ENCODE measurements at places on chromosomes 4 and X.

- DNase-seq = no peak
Measured at GRCh38 chrX:77740376-77740905, 45.6 kb downstream of the ATRX start.

- DNase-seq = no peak
Measured at GRCh38 chr4:55925241-55925640, 23.5 kb upstream of the CEP135 start.

DNA sequence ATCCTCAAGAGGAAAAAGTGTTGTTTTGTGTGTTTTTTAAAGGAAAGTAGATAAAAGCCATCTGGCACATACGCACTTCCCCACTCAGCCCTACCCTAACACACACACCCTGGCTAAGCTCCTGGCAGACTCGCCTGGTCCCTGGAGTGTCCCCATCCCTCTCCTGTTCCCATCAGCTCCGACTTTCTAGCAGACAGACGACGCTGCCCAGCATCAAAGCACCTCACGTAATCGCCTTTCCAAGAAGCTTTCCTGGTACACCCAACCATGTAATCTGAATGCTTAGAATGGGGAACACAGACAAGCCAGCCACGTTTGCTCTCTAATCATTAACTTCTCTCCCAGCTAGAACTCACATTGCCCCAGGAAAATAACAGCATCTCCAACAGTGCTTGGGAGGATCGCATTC lies 116.2 kb downstream of the AFAP1 start:
- no peak for DNase-seq

DNA sequence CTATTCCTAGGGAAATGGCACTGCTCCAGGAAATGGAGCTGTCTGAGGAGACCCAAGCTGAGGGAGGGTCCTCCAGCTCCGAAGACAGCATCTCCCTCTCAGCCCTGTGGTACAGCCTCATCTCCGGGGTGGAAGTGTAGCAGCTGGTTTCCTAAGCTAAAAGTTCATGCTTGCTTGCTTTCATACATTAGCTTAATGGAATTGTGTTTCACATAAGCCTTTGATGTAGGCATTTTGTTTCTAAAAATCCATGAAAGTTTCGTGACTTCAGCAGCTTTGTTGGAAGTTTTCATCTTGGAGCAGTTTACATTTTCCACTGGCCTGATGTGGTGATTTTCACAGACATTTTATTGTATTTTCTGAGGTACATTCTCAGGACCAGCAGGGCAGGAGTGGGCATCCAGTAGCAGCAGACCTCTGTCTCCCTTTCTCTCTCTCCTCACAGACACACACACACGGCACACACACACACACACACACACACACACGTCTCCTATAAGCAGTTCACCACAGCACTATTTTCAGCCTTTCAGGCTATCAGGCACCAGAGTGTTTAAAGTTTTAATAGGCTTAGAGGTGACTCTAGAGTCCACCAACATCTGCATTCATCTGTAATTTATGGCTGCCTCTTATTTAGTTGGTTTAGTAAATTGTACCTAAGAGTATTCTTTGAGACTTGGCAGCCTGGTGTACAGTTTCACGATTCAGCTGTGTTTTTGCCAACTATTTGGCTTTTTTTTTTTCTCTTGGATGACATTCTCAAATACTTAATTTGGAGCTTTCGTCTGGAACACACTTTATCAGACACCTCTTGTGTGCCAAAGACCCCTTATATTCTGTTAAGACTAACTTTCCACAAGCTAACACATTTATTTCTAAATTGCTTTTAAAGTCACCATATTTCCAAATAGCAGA lies 225.8 kb upstream of the SFRP2 start:
- DNase-seq = no peak

DNA sequence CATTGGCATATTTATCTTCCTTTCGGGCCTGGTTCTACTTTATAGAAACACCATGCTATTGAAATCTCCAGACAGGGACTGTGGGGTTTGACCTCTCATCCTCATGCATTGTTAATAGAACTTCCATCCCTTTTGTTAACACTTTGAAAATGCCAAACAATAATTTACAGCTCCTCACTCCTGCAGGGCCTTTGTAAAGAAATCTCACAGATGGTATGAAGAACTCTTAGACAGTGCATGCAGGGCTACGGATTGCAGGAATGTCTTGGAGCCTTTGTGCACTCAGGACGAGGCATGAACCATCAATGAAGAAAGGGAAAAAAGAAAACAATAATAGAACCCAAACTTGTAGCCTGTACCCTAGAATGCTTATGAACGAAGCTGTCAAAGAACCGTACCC lies 92.8 kb upstream of the TMEM47 start:
- DNase-seq = no peak

GRCh38 chr4:186021461-186022167 lies 47.3 kb upstream of the TLR3 start:
- peak; percentile 55 for DNase-seq

DNA sequence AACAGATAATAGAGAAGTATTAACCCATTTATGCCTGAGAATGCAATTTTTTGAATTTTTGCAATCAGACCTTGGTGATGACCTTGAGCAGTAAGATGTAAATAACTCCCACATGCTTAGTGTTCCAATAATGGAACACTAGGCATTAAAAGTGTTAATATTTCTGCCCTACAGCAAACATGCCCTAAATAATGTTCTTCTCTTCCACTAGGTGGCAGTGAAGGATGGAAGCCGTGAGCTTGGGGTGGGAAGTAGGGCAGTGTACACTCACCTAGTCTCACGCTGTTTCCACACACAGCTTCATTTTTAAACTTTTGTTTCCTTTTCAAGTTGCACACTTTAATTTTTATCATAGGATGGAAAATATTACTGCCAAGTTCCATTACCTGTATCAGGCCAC lies 613.1 kb upstream of the HS3ST1 start:
- peak; percentile 6 for DNase-seq

DNA sequence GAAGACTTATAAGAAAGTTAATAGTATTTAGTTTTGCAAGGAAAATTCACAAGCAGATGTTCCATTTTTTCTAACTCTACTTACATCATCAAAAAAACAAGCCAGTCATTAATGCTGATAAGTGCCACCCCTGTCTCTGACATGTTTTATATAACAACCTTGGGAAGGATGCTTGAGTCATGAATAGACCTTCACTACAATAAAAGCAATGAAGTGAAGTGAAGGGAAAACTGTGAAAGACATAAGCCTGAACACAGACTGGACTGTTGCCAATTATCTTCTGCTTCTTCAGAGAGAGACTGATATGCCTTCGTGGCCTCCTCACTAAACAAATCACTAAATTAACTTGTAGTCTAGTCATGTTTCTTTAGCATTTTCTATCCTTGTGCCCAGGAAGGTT lies 353.2 kb downstream of the PDHA2 start:
- DNase-seq = no peak

DNA sequence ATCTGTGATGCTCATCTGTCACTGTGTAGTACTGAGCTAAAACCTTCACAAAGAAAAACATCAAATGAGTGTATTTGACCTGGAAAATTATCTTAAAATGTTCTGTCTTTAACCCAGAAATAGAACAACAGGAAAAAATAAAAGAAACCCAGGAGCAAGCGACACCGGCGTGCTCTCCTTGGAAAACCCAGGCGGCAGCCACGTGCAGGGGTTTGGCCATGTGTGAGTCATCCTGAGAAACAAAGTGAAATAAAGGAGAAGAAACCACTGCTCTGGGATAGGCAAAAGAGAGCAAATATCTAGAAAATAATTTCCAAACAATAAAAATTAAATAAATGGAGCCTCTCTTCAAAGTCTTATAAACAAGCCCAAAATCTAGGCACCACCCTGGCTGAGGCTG lies 20.0 kb upstream of the TMEM128 start:
- no peak for DNase-seq

DNA sequence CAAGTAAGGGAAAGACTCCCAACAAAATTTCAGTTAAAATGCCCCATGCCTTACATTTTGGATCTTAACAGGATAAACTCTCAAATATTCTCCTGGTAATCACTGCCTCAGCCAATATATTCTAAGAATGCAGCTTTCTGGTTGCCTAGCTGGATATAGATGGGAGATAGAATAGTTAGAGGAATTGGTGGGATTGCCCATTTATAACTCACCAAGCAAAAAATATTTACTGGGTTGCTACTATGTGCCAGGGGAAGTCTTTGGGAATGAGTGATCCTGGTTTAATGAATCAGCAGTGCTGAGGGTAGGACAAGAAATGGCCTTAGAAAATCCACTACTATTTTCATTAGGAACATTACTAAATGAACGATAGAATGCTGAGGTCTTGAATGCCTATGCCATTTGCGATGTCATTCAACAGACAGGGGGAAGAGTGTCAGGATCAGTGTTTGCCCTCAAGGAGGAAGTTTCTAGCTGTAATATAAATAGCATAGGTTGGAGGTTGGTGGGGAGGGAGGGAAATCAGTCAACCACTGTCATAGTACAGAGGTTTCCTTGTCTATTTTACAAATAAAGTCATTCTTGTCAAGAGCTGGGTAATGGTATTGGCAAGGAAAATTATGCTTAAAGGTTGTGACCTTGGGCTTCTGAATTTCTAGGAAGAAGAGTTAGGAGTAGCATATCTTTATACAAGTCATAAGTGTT lies 63.5 kb downstream of the ENOPH1 start:
- no peak for DNase-seq

GRCh38 chrX:18984381-18985185 lies 669 bp upstream of the PHKA2 start:
- peak; percentile 81 for DNase-seq

DNA sequence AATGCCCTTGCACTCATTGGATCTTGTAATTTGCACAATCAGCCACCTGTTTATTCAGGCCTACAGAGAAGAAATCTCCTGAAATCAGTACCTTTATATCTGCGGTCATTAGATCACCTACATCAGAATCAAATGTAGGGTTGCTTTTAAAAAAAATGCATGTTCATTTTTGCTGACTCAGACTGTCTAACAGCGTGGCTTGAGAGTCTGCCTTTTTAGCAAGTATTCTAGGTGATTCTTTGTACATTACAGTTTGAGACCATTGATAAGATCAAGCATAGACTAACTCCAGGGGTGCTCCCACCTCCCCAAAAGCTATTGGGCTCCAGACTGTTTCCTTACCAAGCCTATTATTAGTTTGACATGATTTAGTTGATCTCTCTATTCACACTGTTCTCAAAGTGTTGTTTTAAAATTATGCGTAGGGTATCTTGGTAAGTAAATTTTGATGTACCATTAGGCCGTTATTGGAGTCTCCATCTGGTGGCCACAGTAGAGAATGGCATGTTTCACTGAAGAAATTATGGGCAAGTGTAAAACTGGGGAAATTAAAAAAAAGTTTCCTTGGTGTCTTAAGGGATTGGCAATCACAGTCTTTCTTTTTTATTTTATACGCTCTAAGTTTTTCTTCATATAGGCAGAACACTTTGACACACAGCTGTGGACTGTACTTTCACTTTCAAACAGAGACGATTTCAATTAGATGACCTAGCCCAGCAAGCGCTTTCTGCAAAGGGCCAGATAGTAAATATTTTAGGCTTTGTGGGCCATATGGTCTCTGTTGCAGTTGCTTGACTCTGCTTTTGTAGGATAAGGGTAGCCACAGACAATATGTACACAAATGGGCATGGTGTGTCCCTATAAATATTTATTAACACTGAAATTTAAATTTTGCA lies 33.7 kb upstream of the MSL3 start:
- peak; percentile 45 for DNase-seq

- no peak for DNase-seq
Measured at GRCh38 chrX:13094828-13095341, 50.5 kb upstream of the FAM9C start.

DNA sequence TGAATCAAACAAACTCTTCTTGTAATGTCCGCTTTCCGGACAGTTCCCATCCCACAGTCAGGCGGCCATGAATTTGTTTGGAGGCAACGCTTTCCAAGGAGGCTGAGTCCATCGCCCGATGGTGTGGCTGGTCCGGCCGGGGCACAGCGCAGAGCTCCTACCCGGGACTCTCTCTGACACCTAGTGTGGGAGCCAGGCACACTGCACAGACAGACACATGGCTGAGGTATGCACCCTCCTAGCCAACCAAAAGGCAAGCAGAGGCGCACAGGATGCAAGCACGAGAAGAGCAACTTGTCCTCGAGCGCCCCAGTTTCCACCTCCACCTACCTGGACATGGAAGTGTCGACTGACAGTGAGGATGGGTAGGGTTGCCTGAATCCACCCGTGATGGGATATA lies 87.5 kb downstream of the LEF1 start:
- DNase-seq = no peak

GRCh38 chr4:110467400-110467799 lies 8.6 kb upstream of the ENPEP start:
- no peak for DNase-seq

GRCh38 chr4:76806346-76806745 lies 91.6 kb downstream of the SOWAHB start:
- DNase-seq = no peak

DNA sequence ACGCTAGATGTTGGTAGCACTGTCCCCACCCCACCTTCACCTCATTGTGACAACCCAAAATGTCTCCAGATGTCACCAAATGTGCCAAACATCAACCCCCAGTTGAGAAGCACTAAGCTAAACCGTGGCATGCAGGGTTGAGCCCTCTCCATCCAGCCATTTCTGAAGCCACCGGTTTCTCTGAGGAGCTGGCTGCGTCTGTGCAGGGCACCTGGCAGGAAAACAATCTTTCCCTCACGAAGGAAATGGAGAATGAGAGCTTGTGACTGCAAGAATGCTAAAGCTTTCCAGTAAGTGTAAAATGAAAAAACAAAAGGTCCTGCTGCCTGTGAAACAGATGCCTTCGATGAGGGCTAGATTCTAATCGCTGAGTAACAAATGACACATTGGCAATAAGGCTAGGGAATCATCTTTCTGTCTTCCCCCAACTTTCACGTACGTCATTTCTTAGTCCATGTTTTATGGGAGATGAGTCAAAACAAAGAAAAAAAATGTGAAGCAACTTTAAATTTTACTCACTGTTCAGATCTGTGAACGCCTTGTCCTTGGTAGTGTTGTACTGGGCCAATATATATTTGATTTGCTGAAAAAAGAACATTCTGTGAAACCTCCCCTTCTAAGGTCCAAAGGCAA lies 59.9 kb downstream of the PROM1 start:
- no peak for DNase-seq

- DNase-seq = no peak
Measured at GRCh38 chrX:103155201-103155600, 59.7 kb upstream of the BEX4 start.

DNA sequence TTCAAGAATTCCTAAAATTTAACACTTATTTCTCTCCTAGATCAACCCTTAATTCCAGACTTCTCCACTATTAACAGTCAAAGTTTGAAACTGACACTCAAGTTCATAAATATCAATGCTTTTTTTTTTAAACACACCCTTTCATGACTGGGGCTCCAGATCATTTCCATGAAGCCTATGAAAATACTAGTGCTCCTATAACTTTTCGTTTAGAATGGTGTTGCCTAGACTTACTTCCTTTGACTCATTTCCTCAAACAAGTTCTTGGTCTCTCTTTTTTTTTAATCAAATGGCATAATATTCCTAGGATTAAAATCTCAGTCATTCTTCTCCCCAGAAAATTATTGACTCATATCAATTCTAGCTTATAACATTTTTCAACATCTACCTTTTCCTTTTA lies 13.1 kb downstream of the ZMAT1 start:
- no peak for DNase-seq

DNA sequence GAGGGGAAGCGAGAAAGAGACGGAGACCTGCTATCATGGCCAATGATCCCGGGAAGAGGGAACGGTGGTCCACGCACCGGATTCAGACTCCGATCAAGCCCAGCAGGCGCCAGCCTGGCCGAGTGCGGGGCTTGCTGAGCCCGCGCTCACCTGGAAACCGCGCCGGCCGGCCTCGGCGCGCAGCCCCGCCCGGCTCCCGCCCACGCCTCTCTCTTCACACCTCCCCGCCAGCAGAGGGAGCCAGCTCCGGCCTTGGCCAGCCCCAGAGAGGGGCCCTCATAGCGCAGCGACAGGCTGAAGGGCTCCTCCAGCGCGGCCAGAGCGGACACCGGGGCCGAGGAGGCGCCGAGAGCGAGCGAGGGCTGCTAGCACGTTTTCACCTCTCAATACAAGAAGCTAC lies 36.8 kb upstream of the SPANXN2 start:
- DNase-seq = no peak
